ENCODE measurements at places on chromosomes 6 and 20.

DNA sequence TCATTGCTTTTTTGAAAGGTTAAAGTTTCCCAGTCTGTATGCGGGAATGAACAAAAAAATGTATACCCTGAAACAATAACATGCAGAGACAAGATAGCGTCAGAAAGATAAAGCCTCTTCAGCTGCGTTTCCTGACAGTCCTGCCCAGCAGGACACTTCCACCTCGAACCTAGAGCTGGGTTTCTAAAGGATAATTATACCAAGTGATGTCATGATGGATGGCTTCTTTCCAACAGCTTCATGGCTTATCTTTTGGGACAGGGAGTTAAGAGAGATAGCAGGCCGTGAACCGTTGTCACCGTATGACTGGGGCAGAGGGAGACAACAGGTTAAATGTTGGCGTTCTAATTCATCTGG lies 267.6 kb upstream of the SGK1 start:
- DNase-seq = no peak

- DNase-seq = peak; percentile 58
Observed at GRCh38 chr6:87155842-87156815, 764 bp downstream of the ZNF292 start.

GRCh38 chr6:137665342-137665934 lies 171.2 kb upstream of the OLIG3 start:
- DNase-seq = no peak

- DNase-seq = no peak
Observed at GRCh38 chr20:20562507-20562906, 149.9 kb downstream of the RALGAPA2 start.
